ENCODE measurements at places on chromosomes 7 and 10. TPM values are rescaled to one million over a fixed set of nuclear protein-coding genes. Genes with fewer than 3 reads are reported as not detected.

TMEM236 gene
- total RNA-seq: 0.27 TPM

CYP26C1 gene
- 0.70 TPM for total RNA-seq

DNA sequence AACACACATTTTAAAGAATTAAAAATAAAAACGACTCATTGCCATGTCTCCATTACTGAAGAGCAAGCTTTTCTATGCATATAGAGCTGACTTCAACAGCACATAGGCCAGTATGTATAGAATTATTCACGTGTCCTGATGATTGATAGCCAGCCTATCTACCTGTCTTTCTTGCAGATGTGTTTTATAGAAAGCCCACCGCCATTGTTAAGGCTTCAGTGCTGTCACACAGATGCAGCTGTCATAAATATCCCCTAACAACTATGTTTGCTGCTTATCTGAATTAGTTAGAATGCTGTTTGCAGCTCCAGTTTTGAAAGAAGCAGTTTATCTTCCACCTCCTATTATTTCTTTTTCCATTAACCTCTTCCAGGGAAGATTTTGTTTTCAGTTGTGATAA is 235.9 kb downstream of the SLC25A13 start:
- no peak for DNase-seq

DNA sequence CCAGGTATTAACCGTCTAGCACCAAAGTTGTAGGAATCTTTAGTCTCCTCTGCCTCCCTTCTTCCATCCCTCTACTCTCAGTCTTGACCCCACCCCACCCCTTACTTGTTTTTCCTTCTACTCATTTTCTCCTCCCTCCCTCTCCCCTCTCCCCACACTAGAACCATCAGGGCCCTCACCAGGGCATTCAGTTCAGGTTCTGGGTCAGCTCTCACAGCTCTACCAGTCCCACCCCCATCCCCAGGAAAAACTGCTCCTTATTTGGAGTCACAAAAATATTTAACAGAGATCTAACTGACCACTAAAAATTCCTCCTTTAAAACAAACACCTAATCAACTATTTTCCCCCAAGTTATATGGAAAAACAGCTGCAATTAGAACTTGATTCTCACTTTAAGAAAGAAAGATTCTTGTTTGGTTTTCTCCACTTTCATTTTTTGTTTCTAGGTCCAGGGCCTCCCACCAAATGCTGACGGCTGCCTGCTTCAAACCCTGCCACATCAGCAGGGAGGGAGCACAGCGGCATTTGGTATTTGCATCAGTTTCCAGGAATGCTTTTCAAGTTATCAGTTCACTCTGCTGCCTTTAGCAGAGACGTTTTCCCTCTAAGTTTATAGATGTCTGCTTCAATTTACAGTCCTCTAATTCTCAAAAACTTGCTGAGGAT is 2.8 kb upstream of the COL1A2 start:
- DNase-seq: no peak

PLPP4 gene
- not detected for total RNA-seq

CUZD1 gene
- 1.8 TPM for total RNA-seq

GRCh38 chr7:133836666-133837065 is 290.5 kb upstream of the LRGUK start:
- no peak for DNase-seq

GRCh38 chr7:142108728-142109505 is 2.6 kb upstream of the MGAM2 start:
- no peak for DNase-seq

- DNase-seq: no peak
These were observed 473.0 kb downstream of the GALNT17 start for GRCh38 chr7:71604818-71605414.

DNA sequence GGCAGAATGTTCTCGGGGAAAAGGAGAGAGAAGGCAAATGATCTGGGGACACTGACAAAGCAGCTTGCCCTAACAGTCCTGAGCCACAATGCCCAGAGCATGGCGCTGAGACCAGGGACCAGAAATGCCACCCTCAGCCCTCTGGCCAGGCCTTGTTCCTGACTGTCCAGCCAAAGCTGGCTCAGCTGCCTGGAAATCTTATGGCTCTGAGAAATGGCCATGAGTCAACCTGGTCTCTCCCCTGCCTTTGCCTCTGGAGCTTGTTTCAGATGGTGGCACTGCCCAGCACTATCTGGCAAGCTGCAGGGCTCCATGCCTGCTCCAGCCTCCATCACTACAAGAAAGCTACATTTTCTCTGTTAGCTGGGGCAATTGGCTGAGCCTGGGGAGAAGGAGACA is 90.5 kb upstream of the PLXNA4 start:
- no peak for DNase-seq

DNA sequence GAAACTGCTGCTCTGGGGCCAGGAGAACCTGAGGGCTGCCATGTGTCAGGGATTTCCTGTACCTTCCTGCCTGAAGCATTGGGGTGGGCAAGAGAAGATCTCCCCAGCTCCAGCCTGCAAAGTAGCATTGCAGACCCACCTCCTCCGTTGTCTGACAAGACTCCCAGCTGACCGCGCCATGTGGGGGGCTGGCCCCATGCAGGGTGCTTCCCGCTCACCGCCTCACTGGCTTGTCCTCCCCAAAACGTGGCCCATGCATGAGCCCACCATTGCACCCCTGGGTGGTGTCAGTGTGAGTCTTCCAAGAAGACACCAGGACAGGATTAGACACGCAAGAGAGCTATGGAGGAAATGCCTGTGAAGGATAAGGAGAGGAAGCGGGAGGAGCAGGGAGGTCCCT is 68.3 kb downstream of the ABRAXAS2 start:
- DNase-seq: no peak

DNA sequence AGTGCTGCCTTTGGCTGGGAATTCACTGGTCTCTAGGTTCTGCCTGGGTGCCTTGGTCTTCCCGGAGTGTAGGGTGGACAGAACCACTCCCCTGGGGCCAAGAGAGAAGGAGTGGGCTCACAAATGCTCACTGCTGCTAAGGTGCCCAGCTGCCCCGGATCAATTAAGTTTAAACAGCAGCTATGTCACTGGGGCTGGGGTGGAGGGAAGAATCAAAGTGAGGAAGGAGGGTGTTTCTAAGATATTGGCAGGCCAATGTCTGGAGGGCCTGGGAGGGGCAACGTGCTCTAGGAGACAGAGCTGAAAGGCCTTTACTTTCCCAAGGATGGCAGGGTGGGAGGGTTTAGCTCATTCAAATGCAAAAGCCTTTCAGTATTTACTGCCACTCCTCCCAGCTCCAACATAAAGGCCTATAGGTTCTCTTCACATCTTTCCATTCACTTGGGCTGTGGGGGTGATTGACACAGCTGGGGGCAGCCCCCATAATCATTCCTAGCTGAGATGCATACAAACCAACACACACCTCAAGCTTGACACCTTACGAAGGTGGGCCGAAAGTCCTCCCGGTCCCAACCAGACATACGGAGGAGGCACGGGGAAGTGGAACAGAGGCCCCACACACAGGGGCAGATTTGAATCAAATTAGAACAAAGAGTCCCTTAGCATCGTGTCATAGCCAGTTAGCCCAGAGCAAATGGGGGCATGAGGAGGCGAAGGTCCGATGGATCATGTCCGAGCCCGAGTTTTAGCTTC is 108.0 kb upstream of the EFCAB10 start:
- no peak for DNase-seq

- no peak for DNase-seq
These were observed 383.6 kb upstream of the TPK1 start for GRCh38 chr7:145219461-145219860.

MBLAC1 gene
- 2.0 TPM for total RNA-seq

MEST gene
- total RNA-seq: 170 TPM

DNA sequence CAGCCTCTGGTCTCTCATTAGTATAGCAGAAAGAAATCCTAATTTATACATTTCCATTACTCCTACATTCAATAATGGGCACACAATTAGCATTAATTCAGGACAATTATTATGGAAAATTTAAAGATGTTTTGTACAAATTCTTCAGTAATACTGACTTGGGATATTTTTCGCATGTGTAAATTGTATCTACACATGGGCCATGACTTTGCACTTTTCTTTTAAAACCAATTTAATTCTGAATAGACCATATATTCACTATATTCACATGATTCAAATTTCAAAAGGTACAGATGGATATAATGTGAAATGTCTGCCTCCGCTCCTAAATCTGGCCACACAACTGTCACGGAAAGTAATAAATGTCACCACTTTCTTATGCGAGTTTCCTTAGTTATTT is 123.0 kb downstream of the TCERG1L start:
- no peak for DNase-seq

DNA sequence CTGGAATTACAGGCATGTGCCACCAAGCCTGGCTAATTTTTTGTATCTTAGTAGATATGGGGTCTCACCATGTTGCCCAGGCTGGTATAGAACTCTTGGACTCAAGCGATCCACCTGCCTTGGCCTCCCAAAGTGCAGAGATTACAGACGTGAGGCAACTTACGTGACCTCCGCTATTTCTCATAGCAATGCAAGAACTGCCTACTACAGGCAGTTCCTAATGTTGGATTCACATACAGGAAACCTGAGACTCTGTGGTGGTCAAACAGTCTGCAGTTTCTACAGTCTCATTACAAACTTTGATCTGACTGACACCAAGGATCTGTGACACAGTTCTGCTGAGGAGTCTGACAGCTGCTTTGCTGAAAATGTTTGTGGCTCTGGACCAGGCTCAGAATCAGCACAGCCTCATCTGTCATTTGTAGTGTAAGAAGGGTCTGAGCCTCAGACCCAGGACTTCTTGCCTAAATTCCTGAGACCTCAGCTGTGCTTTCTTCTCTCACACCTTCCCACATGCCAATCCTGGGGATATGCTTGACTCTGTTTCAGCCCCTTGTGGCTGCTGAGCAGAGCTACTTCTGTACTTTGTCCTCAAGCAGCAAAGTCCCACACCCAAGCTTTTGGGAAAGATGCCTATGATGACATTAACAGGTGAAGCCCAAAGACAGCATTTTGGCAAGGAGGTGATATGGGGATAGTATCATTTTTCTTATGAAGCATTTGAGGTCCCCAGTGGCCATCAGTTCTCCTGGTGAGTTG is 48.0 kb upstream of the CYP2C9 start:
- DNase-seq: no peak

GRCh38 chr7:25536851-25537250 is 308.6 kb upstream of the NPVF start:
- no peak for DNase-seq

CRCP gene
- total RNA-seq: 43.1 TPM
